ENCODE measurements at places on chromosomes 1 and 21. TPM values are rescaled to one million over a fixed set of nuclear protein-coding genes. Genes with fewer than 3 reads are reported as not detected.

S100A7A gene
- not detected for total RNA-seq

OR4F29 gene
- total RNA-seq = not detected

SSR2 gene
- total RNA-seq = 122 TPM

MACF1 gene
- 627 TPM for total RNA-seq

KCND3 gene
- total RNA-seq = 57.6 TPM

MCOLN2 gene
- 0.83 TPM for total RNA-seq

HSD3B2 gene
- not detected for total RNA-seq

LCE1F gene
- not detected for total RNA-seq

ABCG1 gene
- total RNA-seq = 16.1 TPM

COP1 gene
- 37.9 TPM for total RNA-seq

PDC gene
- not detected for total RNA-seq

LYST gene
- total RNA-seq = 33.3 TPM

PIK3CD gene
- total RNA-seq = 30.4 TPM

NBPF26 gene
- 30.7 TPM for total RNA-seq

SLC5A9 gene
- total RNA-seq = 0.42 TPM

AMY1C gene
- total RNA-seq = not detected

RUNX1 gene
- total RNA-seq = 3.7 TPM

NUAK2 gene
- 0.65 TPM for total RNA-seq

CELA3B gene
- not detected for total RNA-seq

FMO4 gene
- total RNA-seq = 1.7 TPM

PDZK1IP1 gene
- total RNA-seq = not detected

CD1D gene
- 0.83 TPM for total RNA-seq

BMP8B gene
- 4.6 TPM for total RNA-seq

KRTAP21-1 gene
- not detected for total RNA-seq

NPHS2 gene
- total RNA-seq = not detected

FOXD2 gene
- 0.57 TPM for total RNA-seq

AMPD1 gene
- not detected for total RNA-seq

INAVA gene
- 0.63 TPM for total RNA-seq

PLA2G2A gene
- total RNA-seq = 228 TPM

DIO1 gene
- not detected for total RNA-seq

STX12 gene
- 54.2 TPM for total RNA-seq

AADACL3 gene
- not detected for total RNA-seq

C1orf185 gene
- total RNA-seq = not detected

RSRP1 gene
- 33.7 TPM for total RNA-seq

HMGCS2 gene
- total RNA-seq = not detected

TRIM17 gene
- total RNA-seq = not detected

CAPN8 gene
- total RNA-seq = not detected

PIGP gene
- 30.7 TPM for total RNA-seq

TRAF3IP3 gene
- 1.0 TPM for total RNA-seq

FMN2 gene
- 2.5 TPM for total RNA-seq

PIGR gene
- total RNA-seq = 0.42 TPM

AGT gene
- total RNA-seq = 12.3 TPM

JAM2 gene
- total RNA-seq = 42.4 TPM

GPR52 gene
- total RNA-seq = 0.58 TPM

PDE9A gene
- total RNA-seq = 68.4 TPM

IRF6 gene
- total RNA-seq = 0.84 TPM

FMO3 gene
- total RNA-seq = 6.3 TPM

GRHL3 gene
- not detected for total RNA-seq

SLC26A9 gene
- total RNA-seq = under 0.01 TPM

PCBP3 gene
- total RNA-seq = 7.8 TPM

MIS18A gene
- 3.3 TPM for total RNA-seq

COL24A1 gene
- total RNA-seq = 5.3 TPM

LDLRAD1 gene
- not detected for total RNA-seq

OR2L5 gene
- total RNA-seq = not detected

OR10J1 gene
- not detected for total RNA-seq

TSNAX gene
- 29.6 TPM for total RNA-seq

Measured in esophagus muscularis mucosa (tissue), 4 donors.